ENCODE measurements at places on chromosomes 1 and 21.

- no peak for DNase-seq
These were observed 4.9 kb upstream of the AKR1A1 start for GRCh38 chr1:45545553-45546310.

- DNase-seq: no peak
These were observed 153.4 kb downstream of the FMN2 start for GRCh38 chr1:240244968-240245628.

- no peak for DNase-seq
These were observed 186.8 kb downstream of the CDC7 start for GRCh38 chr1:91687452-91687851.

DNA sequence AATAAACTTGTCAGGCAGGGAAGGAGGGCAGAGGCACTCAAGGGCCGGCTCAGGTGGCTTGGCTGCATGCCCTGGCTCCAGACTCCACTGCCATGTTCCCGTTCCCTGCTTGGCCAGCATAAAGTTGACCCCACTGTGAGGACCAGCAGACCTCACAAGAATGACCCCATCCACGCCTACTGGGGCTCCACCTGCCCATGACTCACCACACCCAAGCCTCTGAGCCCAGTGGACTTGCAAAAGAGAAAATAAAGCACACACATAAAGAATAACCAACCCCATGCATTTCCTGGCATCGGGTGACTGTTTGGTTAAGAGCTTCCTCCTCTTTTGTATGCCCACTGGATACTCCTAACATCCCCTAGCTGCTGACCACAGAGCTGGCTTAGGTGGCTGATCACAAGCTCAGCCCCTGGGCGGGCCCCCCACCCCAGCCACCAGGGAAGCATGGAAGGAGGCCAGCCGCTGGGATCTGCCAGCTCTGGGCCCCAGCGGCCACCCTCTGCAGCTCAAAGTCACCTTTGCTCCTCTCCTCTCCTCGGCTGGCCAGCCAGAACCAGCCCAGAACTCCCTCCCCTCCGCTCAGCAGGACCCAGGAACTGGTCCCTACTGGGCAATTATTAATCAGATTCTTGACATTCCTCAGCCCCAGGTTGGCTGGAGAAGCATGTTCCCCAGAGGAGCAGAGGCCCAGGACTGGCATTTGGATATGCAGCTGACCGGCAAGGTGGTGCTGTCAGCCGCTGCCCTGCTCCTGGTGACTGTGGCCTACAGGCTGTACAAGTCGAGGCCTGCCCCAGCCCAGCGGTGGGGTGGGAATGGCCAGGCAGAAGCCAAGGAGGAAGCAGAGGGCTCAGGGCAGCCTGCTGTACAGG is at the start of gene KLHDC7A:
Gene KLHDC7A (plus strand): TSS at position 616 of the 875 bp plus-strand sequence. CDS start 52 bp downstream, at position 668.
- DNase-seq: no peak

GRCh38 chr1:175272361-175272760 is 79.8 kb upstream of the KIAA0040 start:
- DNase-seq: no peak

- no peak for DNase-seq
These were observed 2.3 kb downstream of the POFUT2 start for GRCh38 chr21:45285266-45285931.

GRCh38 chr1:246417813-246418564 is 89.1 kb downstream of the SMYD3 start:
- no peak for DNase-seq

DNA sequence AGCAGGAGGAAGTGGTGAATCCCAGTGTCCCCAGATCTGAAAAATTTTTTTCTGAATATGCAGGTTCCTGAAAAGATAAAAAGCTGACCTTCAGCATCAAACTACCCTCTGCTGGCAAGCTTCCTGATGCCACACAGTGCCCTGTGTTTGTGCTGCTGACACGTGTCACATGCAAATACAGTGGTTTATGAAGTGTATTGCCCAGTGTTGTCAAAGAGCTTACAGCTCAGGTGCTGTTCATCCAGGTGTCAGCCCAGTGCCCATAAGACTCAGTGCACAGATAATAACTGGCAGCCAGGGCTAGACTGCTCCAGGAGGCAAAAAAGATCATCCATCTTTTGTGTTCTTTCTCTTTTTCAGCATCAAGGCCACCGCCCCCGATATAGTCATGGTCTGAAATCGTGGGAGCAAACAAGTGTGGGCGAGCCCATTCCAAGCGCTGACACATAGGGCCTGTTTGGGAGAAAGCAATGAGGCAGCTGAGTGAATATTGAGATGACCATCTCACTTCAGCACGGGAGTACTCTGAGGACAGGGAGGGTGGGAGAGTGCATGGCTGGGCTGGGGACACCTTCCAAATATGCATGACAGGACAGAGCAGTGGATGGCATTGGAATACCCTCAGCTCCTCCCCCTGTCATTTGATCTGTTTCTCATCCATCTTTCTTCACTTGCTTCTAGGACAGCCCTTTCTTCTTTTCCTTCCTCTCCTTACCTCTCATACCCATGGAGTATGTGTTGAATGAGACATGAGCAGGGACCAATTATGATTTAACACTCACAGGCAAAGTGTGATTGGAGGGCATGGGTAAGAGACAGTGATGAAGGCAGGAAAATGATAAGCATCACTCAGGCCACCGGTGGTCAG is 6.4 kb upstream of the KCNK1 start:
- DNase-seq: no peak

- no peak for DNase-seq
These were observed 6.3 kb downstream of the MORN1 start for GRCh38 chr1:2384941-2385481.

DNA sequence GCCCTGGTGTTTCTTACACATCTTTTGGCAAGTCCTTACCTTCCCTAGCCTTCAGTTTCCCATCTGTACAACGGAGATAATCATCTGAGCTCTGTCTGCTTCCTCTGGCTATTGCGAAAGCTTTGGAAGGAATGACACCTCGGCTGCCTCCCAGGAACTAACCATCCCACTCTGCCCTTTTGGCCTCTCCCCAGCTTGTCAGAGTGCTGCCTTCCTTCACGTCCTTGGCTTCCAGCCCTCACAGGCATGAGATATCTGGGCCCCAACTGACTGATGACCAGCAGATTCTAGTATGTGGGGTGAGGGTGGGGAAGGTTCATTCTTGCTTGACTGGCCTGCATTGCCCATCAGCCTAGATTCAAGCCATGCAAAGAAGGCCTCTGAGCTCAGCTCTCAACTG is 253.1 kb upstream of the FGGY start:
- DNase-seq: no peak

GRCh38 chr1:61642475-61643232 is 82.3 kb downstream of the TM2D1 start:
- no peak for DNase-seq

DNA sequence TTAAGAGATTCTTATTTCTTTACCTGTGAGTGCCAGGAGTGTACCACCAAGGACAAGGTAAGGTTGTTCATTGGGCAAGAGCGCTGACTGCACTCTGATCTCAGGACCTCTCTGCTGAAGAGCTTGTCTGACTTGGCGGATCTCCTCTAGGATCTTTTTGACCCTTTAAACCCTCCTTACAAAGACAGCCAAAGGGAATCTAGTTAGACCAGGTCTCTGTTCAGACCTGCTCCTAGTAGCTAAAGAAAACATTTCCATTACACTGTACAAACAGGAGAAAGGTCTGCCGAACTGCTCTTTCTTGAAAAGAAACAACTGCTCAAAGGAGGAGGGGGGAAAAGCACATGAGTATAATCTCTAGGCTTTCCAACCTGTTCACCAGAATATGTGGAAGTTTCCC is 49.3 kb downstream of the SMYD2 start:
- no peak for DNase-seq

DNA sequence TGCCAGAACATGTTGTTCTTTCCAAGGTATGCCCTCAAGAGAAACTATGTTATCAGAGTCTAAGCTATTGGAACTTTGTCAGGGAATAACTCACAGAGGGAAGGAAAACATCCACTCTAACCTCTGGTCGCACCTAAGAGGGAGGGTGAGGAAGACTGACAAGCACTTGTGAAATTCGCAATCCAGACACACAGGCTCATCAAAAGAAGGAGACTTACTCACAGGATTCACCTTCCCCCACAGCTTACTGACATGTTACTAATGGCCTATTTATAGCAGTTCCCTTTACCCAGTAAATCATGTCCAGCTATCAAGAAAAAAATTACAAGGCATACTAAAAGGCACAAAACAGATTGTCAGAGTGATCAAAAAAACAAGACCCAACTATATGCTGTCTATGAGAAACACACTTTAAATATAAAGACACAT is 36.9 kb downstream of the WDR64 start:
- no peak for DNase-seq

DNA sequence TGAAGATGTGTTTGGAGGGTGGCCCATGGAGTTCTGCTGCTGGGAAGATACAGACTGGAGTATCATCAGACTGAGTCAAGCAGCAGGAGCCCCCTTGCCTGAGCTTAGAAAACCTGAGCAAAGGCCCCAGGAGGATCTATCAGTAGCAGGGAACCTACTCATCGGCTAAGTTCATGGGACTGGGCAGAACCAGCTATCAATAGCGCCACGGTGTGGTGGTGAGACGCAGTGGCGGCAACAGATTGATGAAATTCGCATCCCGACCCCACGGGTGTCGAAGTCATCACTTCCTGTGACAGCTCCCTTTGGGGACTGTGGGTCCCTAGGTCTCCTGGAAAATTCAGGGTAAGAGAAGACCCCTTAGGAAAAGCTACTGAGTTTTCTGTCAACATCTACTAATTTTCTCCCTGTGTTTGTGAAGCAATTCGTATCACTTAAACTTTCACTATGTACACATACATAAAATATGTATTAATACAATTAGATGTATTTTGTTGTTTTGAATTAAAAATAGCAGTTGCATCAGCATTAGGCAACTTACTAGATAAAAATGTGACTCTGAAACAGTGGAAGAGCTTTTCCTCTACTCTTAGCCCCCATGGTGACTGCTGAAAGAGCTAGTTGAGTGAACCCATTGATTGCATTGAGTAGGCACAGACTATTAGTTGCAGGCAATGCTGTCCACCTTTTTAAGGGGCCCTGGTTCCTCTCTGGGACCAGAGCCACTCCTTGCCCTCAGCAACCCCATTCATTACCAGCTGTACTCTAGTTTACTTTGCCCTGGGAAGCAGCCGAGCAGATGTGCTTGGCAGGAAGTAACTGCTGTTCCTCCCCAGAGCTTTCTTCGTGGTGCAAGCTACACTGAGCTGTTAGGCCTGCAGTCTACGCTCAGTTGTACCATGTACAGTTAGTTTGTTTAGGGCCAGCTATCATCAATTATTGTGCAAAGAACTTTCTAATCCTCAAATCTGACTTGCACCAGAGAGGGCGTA is 7.3 kb upstream of the CACNA1S start:
- DNase-seq: no peak

DNA sequence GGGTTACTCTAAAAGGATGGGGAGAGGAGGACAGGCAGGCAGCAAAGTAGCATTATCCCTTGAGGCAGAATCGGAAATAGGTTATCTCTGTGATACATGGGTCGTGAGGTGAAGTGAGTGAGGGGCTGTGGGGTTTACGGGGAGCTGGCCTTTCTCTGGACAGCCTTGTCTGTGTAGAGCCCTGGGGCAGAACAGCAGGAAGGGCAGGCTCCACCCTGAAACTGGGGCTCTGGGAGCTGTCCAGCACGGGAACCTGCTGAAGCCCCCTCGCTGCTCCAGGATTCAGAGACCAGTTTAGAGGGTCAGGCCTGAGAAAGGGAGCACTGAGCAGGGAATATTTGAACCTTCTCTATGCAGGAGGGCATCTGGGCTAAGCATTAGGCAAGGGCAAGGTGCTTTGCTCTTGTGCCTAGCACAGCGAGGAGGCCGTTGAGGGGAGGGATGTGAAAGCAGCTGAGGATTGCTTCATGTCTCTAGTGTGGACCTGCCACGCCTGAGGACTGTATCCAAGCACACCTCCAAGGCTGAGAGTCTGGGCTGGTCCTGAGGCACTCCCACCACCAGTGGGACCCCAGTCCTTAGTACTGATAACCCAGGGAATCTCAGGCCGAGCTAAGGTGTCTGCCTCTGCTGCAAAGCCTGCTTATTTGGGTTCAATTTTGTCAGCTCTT is 55.8 kb downstream of the NAV1 start:
- no peak for DNase-seq

DNA sequence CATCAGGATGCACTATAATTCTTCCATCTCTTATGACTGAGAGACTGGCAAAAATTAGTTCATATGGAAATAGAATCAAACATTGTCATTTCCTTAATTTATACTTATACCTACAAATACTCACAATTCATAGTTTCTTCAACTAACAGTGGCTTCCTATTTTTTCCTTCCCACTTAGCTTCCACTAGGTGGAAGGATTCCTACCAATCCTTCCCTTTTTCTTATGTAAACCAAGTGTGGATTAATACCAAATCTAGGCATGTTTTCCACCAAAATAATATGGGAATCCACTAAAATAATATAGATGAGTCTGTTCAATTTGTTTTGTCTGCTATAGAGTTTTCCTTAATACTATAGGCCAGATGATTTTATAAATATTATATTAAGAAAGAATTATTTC is 1537.1 kb downstream of the PLA2G4A start:
- no peak for DNase-seq

- DNase-seq: peak; percentile 31
These were observed 8.9 kb upstream of the LEMD1 start for GRCh38 chr1:205430696-205431305.

Measured in GDM1 (cell line).